ENCODE measurements at places on chromosomes 5 and 9.
A peak's percentile ranks its signal among the peaks of the same experiment; 100 is the strongest.

DNA sequence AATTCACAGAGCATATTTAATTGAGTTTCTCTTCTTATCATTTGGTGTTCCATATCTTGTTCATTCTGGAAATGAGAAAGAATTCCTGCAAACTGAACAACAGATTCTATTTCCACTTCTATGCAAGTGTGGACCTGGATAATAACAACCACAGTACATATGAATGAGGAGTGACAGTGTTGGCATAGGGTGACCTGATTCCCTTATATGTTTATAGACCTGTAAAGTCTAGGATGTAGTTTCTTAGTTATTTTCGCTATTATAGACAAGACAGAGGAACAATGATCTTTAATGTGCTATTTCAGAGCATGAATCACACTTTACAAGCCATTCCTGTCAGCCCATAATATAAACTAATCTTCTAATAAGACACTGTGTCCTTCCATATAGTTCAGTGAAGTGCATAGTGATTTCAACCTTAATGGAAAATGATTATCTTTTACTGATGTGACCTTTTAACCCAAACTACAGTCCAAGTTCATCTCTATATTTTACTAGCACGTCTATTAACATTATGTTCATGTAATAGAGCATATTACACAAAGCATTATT, 88.2 kb upstream of the FAM174A start:
- peaks cover 5% of the 10 kb centered on the region for H3K4me1 ChIP-seq
- H3K27ac ChIP-seq: no peak overlapping the region
- no peak for DNase-seq
- H3K27me3 ChIP-seq: no peaks in the 10 kb centered on the region

- no peaks in the 10 kb centered on the region for H3K27me3 ChIP-seq
- H3K4me1 ChIP-seq: peaks cover 11% of the 10 kb centered on the region
- H3K4me3 ChIP-seq: no peak overlapping the region
- DNase-seq: no peak
- no peaks in the 10 kb centered on the region for H3K36me3 ChIP-seq
Measured at GRCh38 chr9:132869266-132869665, 8.8 kb downstream of the AK8 start.

- H3K36me3 ChIP-seq: no peaks in the 10 kb centered on the region
- no peak for DNase-seq
- no peaks in the 10 kb centered on the region for H3K4me1 ChIP-seq
- no peaks in the 10 kb centered on the region for H3K27me3 ChIP-seq
- no peak overlapping the region for H3K27ac ChIP-seq
- H3K4me3 ChIP-seq: no peak overlapping the region
Measured at GRCh38 chr9:33211695-33212393, 28.1 kb upstream of the SPINK4 start.

DNA sequence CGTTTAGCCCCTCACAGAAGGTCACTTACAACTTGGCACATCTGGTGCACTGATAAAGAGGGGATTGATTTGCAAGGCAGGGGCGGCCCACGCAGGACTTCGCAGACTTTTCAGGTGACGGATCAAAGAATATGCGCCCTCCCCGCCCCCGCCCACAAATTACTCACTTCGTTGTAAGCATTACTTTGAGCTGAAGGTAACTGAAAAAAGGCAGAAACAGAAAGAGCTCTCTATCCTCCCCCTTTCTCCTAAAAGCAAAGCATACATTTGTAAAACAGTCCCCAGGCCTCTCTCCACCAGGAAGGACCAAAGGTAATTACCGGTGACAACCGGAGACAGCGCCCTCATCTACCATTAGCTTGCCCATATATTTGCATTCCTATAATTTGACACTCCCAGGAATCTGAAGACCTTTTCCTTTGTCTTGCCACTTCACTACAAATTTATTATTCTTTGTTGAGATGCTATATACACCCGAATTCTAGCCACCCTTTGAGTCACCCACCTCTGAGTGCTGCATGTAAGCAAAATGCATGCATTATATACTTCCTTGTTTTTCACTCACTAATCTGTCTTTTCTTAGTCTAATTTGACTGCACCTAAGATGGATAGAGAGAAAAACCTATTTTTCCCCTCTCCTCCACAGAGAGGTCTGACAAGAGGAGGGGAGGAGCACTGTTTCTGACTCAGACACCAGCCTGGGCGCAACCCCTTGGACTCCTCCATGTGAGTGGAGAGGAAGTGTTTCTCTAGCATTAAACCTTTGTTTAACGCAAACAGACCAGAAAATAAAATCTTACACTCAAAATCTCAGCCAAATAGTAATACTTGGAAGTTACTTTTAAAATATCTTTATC, 74.7 kb upstream of the SPIN1 start:
- H3K27me3 ChIP-seq: peaks cover 8% of the 10 kb centered on the region
- peak overlapping the region; percentile 78 for H3K4me3 ChIP-seq
- H3K4me1 ChIP-seq: peaks cover 36% of the 10 kb centered on the region
- H3K27ac ChIP-seq: peak overlapping the region; percentile 57
- no peaks in the 10 kb centered on the region for H3K36me3 ChIP-seq
- peak; percentile 33 for DNase-seq

DNA sequence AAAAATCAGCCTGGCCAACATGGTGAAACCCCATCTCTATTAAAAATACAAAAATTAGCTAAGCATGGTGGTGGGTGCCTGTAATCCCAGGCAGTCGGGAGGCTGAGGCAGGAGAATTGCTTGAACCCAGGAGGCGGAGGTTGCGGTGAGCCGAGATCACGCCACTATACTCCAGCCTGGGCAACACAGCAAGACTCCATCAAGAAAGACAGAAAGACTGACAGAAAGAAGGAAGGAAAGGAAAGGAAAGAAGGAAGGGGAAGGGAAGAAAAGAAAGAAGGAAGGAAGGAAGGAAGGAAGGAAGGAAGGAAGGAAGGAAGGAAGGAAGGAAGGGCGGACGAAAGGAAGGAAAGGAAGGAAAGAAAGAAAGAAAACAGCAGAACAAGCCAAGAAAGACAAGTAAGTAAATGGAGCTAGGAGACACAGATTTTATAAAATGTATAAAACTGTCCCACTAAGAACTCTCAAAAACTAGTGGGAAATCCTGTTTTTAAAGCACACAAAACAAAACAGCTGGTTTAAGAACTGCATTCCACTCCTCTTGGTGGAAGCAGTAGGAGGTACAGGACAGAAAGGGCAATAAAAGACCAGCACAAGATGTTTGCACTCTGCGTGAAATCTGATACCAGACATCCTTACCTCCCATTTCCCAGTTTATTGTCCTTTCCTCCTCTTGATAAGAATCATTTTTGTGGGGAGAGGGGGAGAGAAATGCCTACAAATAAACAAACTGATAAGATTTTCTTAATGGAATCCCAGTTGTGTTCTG, 46.7 kb downstream of the MYO10 start:
- DNase-seq: no peak
- no peaks in the 10 kb centered on the region for H3K36me3 ChIP-seq
- H3K27me3 ChIP-seq: no peaks in the 10 kb centered on the region

- H3K4me3 ChIP-seq: no peak overlapping the region
- H3K36me3 ChIP-seq: no peaks in the 10 kb centered on the region
- H3K27me3 ChIP-seq: peaks cover 20% of the 10 kb centered on the region
- no peak for DNase-seq
- H3K27ac ChIP-seq: no peak overlapping the region
- H3K4me1 ChIP-seq: no peaks in the 10 kb centered on the region
Measured at GRCh38 chr5:38569180-38569579, 12.7 kb upstream of the LIFR start.
